ENCODE measurements at places on chromosomes 2 and 18. TPM values are rescaled to one million over a fixed set of nuclear protein-coding genes. Genes with fewer than 3 reads are reported as not detected.

The PLCD4 gene
- total RNA-seq: 0.42 TPM

The ANKRD53 gene
- total RNA-seq: 0.28 TPM

The CD8A gene
- total RNA-seq: not detected

The COBLL1 gene
- total RNA-seq: 5.6 TPM

The ONECUT2 gene
- total RNA-seq: 0.48 TPM

The ABCG8 gene
- total RNA-seq: not detected

The DOK6 gene
- total RNA-seq: 0.20 TPM

The CPLX4 gene
- total RNA-seq: not detected

The SERPINB2 gene
- total RNA-seq: not detected

The SLC14A1 gene
- total RNA-seq: not detected

The ERMN gene
- 0.29 TPM for total RNA-seq

The RND3 gene
- total RNA-seq: 62.6 TPM

The CDH19 gene
- total RNA-seq: not detected

The CCDC178 gene
- 0.11 TPM for total RNA-seq

The MAP2 gene
- total RNA-seq: 0.87 TPM

The SLC23A3 gene
- total RNA-seq: 1.2 TPM

Measured in H9 (cell line).